ENCODE measurements at places on chromosomes 13 and 19. TPM values are rescaled to one million over a fixed set of nuclear protein-coding genes. Genes with fewer than 3 reads are reported as not detected.

- no peak overlapping the region for H3K4me3 ChIP-seq
- H3K36me3 ChIP-seq = no peaks in the 10 kb centered on the region
- DNase-seq = peak; percentile 51
- no peaks in the 10 kb centered on the region for H3K27me3 ChIP-seq
- peaks cover 6% of the 10 kb centered on the region for H3K4me1 ChIP-seq
- H3K27ac ChIP-seq = peak overlapping the region; percentile 41
These were observed 57.0 kb downstream of the NUFIP1 start for GRCh38 chr13:44932171-44932849.

The PSG11 gene
- not detected for total RNA-seq

The TSC22D1 gene
- 97.6 TPM for total RNA-seq

DNA sequence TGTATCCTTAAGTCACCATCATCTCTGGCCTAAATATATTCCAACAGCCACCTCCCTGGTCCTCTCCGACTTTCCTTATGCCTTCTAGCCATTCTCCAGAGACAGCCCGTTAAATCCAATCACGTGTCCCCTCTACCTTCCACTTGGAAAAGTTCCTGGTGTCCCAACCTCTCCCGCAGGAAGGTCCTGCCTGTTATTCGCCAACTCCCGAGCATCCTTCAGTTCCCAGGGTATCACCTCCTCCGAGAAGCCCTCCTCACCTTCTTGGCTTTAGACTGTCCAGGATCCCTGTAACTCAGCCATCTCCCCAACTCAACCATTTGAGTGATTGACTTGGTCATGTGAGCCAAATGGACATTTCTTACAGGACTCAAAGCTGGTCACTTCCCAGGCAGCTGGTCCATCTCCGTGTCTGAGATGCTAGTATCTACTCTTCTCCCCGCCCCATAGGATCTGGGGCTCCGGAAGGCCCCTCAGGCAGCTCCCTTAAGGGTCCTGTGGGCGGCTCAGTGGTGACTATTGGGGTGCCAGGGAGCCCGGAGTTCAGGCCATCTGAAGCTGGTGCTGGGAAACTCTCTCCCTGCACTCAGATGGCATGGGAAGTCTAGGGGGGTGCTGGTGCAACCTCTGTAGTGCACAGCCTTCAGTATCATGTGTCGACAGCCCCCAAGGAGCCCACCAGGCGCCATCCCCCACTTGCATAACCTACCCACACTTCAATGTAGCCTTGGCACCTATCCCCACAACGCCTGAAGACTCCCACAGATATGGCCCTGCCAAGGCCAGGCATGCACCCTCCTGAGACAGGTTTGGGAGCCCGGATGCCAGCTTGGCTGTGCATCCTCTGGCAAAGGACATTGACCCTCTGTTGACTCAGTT is 27.9 kb upstream of the NANOS3 start:
- H3K4me3 ChIP-seq = no peak overlapping the region
- no peaks in the 10 kb centered on the region for H3K27me3 ChIP-seq
- peaks cover 36% of the 10 kb centered on the region for H3K4me1 ChIP-seq
- peak overlapping the region; percentile 49 for H3K27ac ChIP-seq

- peak; percentile 94 for DNase-seq
- peaks cover 7% of the 10 kb centered on the region for H3K4me1 ChIP-seq
- no peaks in the 10 kb centered on the region for H3K36me3 ChIP-seq
- H3K27ac ChIP-seq = no peak overlapping the region
These were observed 229.7 kb downstream of the KCNRG start for GRCh38 chr13:50244713-50245574.

The ZNF324B gene
- total RNA-seq = 9.0 TPM

- H3K36me3 ChIP-seq = no peaks in the 10 kb centered on the region
- H3K4me1 ChIP-seq = no peaks in the 10 kb centered on the region
- no peaks in the 10 kb centered on the region for H3K27me3 ChIP-seq
These were observed 331.8 kb upstream of the KLF12 start for GRCh38 chr13:74466020-74466419.

The ZSCAN1 gene
- under 0.01 TPM for total RNA-seq

DNA sequence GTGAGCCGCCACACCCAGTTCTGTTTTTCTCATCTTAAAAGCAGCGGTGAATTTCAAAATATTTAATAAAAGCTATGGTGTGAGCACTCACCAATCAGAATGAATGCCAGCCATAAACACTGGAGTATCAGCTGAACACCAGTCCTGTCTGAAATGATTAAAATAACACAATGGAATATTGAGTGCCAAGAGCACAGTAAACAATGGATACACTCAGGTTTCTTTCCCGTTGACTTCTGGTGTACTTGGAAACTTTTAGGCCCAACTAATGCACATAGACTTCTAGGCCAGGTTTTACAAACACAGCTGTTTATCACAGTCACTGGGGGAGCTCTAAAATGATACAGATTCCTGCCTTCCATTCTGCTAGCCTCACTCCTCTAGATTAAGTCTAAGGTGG is 68.3 kb downstream of the SLC6A16 start:
- no peak overlapping the region for H3K27ac ChIP-seq
- H3K4me1 ChIP-seq = no peaks in the 10 kb centered on the region
- no peaks in the 10 kb centered on the region for H3K36me3 ChIP-seq
- H3K27me3 ChIP-seq = no peaks in the 10 kb centered on the region

The ZNF850 gene
- 1.2 TPM for total RNA-seq

The MUC16 gene
- total RNA-seq = not detected

DNA sequence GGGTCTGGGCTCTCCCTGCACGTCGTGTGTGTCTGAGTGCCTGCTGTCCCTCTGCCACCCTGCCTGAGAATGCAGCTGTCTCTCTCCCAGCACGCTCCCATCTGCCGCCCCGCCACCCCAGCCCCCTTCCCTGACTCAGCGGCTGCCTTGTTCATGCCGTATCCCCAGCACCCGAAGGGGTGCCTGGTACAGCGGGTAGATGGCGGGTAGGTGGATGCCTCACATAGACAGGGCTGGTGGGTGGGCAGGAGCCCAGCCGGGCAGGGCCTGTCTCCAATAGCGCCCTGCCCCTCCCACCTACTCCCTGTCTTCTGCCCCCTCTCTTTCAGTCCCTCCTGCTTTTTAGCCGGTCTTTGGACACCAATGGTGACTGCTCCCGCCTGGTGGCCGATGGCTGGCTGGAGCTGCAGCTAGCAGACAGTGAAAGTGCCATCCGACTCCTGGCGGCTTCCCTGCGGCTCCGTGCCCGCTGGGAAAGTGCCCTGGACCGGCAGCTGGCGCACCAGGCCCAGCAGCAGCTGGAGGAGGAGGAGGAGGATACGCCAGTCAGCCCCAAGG is 30.3 kb downstream of the DHX34 start:
- DNase-seq = no peak
- H3K27ac ChIP-seq = no peak overlapping the region
- H3K36me3 ChIP-seq = peaks cover 31% of the 10 kb centered on the region
- no peaks in the 10 kb centered on the region for H3K27me3 ChIP-seq
- H3K4me3 ChIP-seq = no peak overlapping the region

GRCh38 chr19:660793-661426 is 2.1 kb downstream of the RNF126 start:
- no peak for DNase-seq
- H3K36me3 ChIP-seq = peaks cover 6% of the 10 kb centered on the region
- peak overlapping the region; percentile 64 for H3K27ac ChIP-seq

DNA sequence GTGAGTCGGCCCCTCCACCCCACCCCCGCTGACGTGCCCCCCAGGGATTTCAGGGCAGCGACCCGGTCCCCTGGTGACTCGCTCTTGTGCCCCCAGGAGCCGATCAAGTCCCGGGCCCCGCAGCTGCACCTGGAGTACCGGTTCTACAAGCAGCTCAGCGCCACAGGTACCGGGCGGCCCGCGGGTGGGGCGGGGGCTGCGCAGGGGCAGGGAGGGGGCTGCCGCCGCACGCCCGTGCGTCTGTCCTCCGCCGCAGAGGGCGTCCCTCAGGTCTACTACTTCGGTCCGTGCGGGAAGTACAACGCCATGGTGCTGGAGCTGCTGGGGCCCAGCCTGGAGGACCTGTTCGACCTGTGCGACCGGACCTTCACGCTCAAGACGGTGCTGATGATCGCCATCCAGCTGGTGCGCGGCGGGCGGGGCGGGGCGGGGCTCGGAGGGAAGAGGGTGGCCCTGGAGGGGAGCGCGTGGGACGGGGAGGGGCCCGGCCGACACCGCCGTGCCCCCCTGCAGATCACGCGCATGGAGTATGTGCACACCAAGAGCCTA is 37.1 kb downstream of the BTBD2 start:
- peaks cover 2% of the 10 kb centered on the region for H3K4me1 ChIP-seq
- DNase-seq = no peak
- H3K36me3 ChIP-seq = peaks cover 20% of the 10 kb centered on the region
- H3K27me3 ChIP-seq = no peaks in the 10 kb centered on the region
- no peak overlapping the region for H3K27ac ChIP-seq

DNA sequence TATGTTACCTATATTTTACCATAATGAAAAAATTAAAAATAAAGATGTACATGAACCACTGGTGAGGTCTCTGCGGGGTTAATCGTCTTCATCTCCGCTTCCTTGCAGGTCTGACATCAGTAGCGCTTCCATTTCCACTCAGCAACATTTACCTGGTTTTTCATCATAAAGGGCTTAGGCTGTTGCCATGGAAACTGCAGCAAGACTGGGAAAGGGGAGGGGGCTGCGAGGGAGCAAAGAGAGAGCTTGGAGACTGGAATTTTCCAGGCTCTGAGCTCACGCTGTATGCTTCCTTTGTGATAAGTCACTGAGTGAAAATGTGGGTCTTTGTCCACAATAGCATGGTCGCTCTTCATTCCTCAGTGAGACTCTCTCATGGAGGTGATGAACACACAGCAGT is 136.6 kb upstream of the USP29 start:
- H3K36me3 ChIP-seq = no peaks in the 10 kb centered on the region
- no peaks in the 10 kb centered on the region for H3K4me1 ChIP-seq
- H3K4me3 ChIP-seq = no peak overlapping the region
- H3K27me3 ChIP-seq = no peaks in the 10 kb centered on the region

Measured in fibroblast of lung (primary cell).